ENCODE measurements at places on chromosomes 2 and 18.
A peak's percentile ranks its signal among the peaks of the same experiment; 100 is the strongest.

DNA sequence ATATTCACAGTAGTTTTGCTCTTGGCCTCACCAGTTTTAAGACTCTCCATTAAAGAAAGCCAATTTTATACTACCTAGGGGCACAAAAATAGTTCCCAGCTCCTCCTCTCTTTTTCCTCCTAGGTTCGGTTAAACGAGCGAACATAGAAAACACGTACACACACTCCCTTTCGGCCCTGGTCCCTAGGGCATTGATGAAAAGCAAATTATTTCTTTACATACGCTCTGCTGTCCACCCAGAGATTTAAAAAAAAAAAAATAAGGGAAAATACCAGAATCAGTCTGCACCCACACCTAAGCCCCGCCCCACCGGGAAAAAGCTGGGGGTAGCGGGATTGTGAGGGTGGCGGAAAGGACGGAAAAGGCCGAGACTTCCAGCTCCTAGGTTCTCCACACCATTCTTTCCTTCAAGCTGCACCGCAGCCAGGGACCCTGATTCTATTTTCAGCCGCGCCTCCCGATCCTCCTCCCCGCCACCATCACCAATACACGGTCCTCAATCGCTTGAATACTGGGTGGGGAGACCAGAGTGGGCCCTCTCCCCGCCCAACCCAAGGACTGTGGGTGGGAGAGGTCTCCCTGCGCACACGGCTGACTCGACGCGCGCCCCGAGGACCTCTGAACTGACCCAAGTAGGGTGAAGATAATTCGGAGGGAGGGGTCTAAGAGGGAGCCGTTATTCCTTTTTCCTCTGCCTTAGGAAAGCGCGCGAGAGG is 769 bp downstream of the ATF2 start:
- DNase-seq, result no peak

DNA sequence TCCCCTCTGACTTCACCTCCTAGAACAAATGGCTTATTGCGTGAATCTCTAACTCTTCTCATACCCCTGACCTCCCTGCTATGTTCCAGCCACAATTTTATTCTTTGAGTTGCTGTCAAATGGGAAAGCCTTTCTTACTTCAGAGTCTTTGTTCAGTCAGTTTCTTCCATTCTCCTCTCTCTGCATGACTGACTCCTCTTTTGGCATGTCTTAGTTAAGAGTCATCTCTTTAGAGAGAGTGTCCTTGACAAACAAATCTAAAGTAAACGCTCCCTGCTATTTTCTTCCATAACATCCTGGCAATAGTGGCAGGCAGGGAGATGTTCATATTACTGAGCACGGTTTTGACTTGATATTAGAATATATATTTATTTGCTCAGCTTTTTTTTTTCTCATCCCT is 170.7 kb upstream of the ERBB4 start:
- no peak for DNase-seq

GRCh38 chr2:96091141-96091710 is 25.1 kb downstream of the ADRA2B start:
- DNase-seq, result no peak

- no peak for DNase-seq
Measured at GRCh38 chr2:34849827-34850226, 1250.7 kb upstream of the FAM98A start.

DNA sequence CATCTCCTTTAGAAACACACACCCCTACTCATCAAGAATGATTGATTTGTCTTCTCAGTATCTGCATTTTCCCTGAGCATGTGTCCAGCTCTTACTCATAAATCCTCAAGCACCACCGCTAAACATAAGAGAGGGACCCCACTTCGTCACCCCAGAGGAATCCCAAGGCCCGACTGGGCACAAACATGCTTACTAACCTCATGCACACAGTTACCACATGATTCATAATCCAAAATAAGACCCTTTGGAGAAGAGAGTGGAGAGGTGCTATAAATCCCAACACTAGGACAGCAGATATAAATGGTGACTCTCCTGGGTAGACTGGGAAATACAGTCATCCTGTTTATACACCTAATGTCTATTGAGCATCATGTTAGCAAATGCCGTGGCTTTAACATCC is 843.2 kb upstream of the ID2 start:
- DNase-seq, result no peak

GRCh38 chr2:229301237-229301636 is 30.1 kb upstream of the PID1 start:
- no peak for DNase-seq

- DNase-seq, result no peak
Measured at GRCh38 chr2:3041246-3041645, 336.4 kb downstream of the EIPR1 start.

- DNase-seq, result no peak
Measured at GRCh38 chr2:120703330-120703994, 32.2 kb upstream of the GLI2 start.

DNA sequence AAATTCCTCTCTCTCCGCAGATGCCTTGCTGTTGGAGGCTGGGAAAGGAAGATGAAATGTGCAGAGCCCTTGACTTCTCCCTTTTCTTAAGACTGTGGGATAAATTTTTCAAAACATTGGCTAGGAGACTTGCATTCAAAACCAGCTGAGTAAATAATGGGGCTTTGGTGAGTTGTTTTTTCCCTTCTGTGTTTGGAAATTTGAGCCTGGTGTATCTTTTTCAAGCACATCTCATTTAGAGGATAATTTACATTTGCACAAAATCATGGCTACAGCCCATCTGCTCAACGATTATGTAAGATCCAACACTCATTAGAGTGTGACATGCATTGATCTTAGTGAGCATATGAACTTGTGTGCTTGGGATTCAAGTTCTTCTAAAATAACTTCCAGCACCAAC is 112.1 kb upstream of the ATP8B1 start:
- DNase-seq, result no peak

DNA sequence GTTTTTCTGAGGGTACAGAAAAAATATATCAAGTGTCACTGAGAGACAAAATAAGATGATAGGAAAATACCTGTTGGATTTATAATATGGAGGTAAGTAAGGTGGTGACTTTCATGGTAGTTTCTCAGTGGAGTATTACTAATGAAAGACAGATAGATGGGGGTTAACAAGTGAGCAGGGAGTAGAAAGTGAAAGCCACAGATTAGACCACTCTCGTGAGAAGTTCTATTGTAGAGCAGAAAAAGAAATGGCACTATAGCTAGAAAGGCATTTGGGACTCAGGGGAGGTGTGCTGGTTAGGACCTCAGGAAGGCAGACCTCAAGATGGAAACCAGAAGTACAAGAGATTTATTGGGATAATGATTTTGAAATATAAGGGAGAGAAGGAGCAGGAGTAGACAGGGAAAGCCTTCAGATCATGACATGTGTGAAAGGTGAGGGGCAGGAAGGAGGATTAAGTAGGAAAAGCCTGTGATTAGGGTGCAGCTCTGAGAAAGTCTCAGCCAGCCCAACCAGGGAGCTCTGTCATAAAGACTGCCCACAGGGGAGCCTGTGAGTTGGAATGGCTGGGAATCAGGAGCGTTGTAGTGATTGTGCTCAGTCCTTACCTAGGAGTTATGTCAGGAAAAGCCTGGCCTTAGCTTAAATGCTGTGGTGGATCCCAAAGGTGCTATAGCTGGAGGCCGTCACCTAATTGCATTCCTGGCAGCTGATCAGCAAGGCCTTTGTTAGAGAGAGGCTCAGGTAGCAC is 198.1 kb downstream of the IKZF2 start:
- no peak for DNase-seq

DNA sequence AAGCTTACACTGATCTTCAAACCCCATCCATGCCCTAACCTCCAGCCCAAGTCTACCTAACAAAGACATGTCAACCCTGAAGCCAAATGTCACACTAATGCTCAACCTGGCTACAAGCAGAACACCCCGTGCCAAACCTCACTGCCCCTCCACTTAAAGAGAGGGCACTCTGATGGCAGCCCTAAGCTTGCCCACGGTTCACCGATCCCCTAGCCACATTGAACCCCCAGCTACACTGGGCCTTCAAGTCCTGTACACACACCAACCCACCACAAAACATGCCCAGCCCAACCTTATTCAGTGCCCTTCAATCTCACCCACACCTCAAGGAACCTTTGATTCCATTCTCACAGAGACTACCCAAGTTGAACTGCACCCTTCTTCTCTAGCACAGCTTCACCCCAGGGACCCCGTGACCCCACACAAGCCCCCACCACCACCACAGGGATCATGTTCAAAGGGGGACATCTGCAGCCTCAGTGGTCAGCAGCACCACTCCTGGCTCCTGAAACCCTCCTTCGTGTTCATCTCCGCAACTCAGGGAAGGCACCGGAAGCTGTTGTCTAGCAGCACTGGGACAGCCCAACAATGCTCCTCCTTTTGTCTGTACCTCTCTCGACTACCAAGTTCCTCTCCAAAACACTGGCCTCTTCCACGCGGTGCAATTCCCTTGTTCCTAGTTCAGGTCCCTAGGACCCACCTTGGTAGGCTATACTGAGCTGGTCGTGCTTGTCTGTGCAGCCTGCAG is 218.8 kb downstream of the CYP26B1 start:
- no peak for DNase-seq

DNA sequence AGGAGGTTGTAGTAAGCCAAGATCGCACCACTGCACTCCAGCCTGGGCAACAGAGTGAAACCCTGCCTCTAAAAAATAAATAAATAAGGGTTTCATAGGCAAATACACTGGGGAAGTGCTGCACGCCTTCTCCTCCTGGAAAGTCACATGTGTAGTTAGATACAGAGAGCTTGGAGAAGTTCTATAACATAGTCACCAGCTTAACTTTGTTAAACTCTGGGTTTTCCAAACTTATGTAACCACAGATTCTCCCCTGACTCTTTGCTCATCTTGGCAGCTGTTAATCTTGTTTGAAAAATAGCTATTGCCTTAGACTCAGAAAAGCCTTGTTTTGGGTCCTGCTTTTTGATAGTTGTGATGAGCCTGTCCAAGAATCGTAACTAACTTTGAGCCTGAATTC is 25.2 kb downstream of the KIAA2012 start:
- DNase-seq, result no peak

GRCh38 chr18:58362027-58362575 is 266.8 kb downstream of the ALPK2 start:
- peak; percentile 49 for DNase-seq

- DNase-seq, result no peak
Measured at GRCh38 chr2:208466151-208466919, 59.7 kb downstream of the PTH2R start.

GRCh38 chr2:241844066-241844728 is 14.5 kb downstream of the PDCD1 start:
- DNase-seq, result no peak

- no peak for DNase-seq
Measured at GRCh38 chr2:42443718-42444399, 49.9 kb downstream of the KCNG3 start.

DNA sequence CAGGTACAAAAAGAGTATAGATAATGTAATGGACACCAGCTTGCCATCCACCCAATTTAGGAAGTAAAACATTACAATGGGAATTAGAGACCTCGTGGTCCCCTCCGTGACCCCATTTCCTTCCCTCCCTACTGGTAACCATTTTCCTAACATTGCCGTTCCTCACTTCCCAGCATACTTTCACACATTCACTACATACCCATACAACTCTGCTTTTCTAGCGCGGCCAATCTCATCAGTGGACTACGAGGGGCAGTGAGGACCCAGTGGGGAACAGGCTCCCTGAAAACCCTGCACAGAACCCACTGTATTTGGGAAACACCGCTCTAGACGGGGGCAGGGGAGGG is 1.1 kb downstream of the ENOSF1 start:
- DNase-seq, result no peak

GRCh38 chr2:33628031-33628827 is 29.1 kb upstream of the FAM98A start:
- DNase-seq, result no peak

GRCh38 chr2:159362816-159363251 is 76.3 kb upstream of the WDSUB1 start:
- no peak for DNase-seq

GRCh38 chr2:9256570-9257043 is 50.0 kb downstream of the ASAP2 start:
- no peak for DNase-seq

DNA sequence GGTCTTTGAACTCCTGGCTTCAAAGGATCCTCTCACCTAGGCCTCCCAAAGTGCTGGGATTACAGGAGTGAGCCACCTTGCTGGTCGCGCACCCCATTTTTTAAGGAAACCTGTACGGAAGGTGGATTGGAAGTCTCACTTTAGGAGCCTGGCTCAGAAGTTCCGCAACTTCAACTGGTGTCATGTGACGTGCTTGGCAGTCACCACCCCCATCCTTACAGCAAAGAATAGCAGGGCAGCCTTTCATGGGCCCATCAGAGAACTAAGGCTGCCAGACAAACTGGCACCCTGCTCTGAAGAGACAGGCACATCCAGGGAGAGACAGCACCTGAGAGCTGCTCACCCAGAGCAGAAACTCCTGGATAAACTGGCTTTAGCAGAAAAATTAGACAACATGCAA is 3.3 kb upstream of the SLC66A2 start:
- DNase-seq, result no peak

GRCh38 chr2:3102922-3103569 is 274.6 kb downstream of the EIPR1 start:
- DNase-seq, result no peak

DNA sequence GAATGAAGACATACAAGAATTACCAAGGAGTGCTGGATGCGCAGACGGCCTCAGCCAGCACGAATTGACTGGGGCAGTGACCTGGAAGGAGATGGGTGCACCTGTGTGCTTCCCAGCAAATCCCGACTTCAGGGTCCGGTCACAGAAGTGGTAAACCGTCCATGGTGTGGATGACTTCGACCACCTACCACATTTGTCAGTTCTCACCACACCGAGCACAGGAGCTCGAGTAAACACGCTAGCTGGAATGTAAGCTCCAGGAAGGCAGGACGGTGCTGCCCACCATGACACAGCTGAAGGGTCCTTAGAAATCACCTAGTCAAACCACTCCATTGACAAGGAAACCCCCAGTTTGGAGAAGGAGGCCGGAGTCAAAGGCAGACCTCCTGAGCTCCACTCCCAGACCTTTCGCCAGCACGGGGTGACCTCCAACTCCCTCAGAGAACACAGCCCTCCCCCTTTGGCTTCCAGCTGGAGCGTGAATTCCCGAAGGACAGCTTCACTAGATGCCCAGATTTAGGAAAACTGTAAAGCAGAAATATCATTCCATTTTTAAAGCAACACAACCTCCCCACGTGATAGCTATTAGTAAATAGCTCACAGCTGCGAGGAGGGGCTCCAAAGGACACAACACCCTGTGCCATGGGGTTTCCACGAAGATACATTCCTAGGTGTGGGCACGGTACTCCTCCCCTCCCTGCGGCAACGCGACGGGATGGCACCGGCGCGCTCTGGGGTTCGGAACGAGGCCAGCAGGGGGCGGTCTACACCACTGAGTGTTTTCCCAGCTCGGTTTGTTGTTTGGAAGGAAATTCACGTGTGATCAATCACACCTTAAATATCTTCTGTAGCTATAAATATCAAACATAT is 34.1 kb upstream of the GNAL start:
- no peak for DNase-seq
